ENCODE measurements at places on chromosomes 12 and 14.

GRCh38 chr14:61188196-61188595 lies 92.9 kb downstream of the TMEM30B start:
- DNase-seq = no peak

DNA sequence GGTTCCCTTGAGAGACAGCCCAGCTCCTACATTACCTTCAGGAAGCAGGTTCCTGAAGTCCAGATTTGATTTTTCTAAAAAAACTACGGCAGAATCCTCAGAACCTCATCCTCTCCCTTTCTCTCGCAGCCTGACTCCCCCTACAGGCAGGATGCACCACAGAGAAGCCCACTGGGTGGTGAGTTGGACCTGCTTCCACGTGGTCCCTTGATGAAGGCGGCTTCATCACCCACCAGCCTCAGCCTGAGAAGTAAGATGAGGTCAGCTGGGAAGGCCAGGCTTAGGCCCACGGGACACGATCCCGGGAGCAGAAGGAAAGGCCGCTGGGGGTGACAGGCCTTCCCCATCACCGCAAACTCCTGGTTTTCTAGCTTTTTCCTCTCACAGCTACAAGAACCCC lies 83.0 kb downstream of the ACTN1 start:
- no peak for DNase-seq

DNA sequence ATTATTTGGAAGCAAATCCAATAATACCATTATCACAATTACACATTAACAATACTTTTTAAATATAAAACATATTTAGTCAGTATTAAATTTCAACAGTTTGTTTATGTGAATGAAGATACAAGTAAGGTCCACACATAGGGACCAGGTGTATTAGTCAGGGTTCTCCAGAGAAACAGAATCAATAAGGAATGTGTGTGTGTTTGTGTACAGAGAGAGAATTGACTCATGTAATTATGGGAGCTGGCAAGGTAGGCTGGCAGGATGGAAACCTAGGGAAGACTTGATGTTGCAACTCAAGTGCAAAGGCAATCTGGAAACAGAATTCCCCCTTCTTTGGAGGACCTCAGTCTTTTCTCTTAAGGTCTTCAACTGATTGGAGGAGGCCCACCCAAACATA lies 123.2 kb upstream of the OTX2 start:
- no peak for DNase-seq

- peak; percentile 85 for DNase-seq
Observed at GRCh38 chr12:121466794-121467637, 67.1 kb downstream of the RNF34 start.

DNA sequence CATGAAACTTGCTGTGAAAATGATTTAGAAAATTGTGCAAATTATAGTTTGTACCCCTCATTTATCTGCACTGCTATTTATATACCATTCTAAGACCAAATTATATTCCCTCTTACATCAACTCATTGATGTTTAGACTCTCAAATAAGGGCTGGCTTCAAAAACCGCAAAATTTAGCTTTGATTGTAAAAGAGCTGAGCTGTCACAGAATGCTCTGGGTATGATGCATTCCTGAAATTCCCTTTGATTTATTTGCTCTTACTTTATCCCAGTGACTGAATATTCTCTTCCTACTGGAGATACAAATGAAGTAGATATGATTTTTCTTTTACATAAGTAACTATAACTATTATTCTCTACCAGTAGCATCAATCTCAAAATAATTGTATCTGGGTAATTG lies 78.0 kb upstream of the TMTC2 start:
- no peak for DNase-seq

GRCh38 chr12:99847936-99848335 lies 136.8 kb downstream of the ANKS1B start:
- DNase-seq = no peak

DNA sequence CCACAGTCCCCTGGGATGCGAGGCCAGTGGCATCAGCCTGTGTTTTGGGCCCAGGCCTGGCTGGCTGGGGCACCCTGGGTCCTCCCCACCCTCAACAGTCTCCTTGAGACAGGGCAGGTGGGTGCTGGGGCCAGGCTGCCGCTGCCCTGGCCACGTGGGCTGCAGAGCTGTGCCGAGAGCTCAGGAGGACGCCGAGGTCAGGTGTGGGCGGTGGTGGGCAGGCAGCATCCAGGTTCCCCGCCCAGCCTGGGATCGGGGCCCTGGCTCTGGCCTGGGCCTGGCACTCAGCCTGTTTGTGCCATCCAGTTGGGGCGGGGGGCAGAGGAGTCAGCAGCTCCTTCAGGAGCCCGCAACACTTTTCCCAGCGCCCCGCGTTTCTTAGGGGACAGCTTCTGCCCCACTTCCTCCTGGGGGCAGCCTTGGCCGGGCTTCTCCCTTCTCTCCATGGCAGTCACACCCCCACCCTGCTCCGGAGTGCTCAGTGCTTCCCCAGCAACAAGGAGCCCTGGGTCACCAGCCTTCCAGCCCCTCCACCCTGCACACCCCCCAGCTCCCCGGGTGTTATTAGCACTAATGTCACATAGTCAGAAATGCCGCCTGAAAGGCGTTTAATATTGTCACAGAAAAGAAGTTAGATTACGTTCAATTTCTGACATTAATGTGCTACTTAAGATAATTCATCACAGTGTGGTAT lies 30.8 kb downstream of the KIF26A start:
- no peak for DNase-seq

- no peak for DNase-seq
Observed at GRCh38 chr12:56231184-56231582, 1.3 kb downstream of the SLC39A5 start.

DNA sequence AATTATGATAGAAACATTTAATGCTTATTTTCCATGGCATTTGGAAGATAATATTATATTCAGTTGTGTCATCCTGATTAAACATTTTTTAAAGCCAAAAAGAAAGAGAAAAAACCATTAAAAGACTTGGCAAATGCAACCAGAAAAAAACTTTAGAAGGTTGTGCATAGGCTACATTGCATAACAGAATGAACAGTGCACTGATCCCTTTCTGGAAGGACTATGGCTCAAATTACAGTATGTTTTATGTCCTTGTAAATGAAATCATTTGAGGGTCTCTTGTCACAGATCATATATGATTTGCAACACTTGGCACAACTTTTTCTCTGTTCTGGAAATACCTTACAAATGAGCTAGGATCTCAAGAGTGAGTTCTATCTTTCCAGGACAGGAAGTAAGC lies 275.2 kb upstream of the FLRT2 start:
- no peak for DNase-seq

DNA sequence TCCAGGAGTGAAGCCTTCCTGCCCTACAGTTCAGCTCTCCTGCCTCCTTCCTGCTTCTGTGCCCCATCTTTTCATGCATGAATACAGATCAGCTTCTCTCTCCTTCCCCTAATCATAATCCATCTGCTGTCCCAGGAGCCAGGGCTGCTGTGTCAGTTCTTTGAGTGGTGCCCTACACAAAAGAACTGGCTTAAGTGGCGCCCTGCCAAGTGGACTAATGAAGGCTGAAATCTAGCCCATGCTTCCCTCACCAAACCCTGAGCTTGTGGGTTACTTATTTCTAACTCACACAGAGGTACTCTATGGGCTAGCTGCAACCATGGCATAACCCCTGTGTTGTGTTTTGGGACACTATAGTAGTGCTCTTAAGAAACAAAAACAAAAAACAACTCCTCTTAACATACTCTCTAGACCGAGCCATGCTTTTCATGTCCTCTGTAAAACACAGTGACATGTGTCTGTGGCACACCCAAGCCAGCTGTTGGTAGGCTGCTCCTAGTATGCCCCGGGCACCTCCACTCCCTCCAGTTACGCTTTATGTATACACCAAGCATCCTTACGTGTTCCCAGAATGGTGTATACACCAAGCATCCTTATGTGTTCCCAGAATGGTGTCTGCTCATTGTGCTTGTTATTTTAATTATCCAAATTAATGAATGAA lies 19.3 kb upstream of the ETV6 start:
- DNase-seq = no peak

DNA sequence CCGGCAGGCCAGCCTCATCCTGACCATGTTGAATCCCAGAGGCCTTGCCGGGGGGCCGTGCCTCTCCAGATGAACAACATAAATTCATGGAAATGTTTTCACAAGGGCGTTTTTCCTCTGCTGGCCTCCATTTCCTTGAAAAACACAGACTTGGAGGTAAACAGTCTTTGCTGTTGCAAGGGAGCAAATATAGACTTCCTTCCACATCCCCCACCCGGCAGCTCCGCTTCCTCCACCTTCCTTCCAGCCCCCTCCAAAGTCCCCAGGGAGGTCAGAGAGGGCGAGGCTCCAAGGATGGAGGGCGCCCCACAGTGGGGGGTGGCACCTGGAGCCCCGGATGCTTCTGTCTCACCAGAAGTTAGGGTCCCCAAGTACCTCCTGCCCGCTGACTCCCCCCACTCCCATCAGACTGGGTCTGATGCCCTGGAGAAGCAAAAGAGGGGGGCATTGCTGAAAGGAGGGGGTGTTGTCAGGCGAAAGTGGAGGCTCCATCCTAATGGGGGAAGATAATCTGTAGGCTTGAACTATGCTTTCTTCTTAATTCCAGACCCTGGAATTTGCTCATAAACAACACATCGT lies 31.1 kb downstream of the CALM1 start:
- no peak for DNase-seq

DNA sequence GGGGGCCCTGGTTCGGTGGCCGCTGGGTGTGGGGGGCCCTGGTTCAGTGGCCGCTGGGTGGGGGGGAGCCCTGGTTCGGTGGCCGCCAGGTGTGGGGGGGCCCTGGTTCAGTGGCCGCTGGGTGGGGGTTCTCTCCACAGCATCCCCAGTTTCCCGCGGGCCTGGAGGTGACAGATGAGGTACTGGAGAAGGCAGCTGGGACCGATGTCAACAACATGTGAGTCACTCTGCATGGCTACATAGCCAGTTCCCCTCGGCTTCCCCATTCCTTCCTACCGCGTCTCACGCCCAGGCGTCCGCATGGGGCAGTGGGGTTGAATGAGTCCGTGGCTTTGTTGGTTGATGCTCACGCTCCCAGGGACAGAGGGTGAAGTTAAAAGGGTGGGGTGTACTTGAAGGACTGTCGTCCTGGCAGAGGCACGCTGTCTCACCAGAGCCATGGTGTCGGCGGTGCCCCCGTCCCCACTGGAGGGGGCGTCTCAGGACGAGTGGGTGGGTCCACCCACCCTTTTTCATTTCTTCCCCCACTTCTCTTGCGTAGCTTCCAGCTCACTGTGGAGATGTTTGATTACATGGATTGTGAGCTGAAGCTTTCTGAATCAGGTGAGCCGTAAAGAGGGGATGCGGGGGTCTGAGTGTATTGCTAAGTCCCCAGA lies 15.6 kb downstream of the HIP1R start:
- no peak for DNase-seq

- DNase-seq = no peak
Observed at GRCh38 chr14:34623506-34623905, 6.4 kb downstream of the SNX6 start.

GRCh38 chr14:21965042-21965441 lies 291.4 kb upstream of the OR4E1 start:
- peak; percentile 43 for DNase-seq

DNA sequence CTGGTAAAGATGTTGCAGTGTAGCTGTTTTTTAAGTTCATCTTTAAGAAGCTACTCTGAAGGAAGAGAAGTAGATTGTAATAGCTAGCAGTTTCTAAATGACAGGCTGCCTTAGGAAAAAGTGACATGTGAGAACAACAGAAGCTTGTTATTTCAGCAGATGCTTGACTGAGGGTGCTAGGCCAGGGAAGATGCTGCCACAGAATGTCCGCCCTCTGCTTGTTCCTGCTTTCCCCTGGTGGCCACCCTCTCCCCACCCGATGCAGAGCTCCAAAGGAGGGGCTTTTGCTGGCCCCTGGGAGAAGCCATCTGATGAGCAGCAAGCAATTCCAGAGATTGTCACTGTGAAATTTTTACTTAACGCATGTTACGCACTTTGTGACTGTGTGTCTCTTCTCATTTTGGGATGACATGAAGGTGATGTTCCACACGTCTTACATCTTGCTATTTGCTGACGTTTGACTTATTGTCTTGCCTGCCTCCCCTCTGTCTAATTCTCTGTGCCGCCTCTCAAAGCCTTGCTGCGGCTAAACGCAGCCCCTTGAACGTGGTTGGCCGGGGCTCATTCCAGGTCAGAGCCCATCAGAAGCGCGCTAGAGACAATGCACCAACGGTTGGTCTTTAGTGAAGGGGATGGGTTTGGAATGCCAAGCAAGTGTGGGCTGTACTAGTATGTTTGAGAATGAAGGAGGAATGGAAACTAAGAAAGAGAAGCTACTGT lies 44.8 kb downstream of the WDR20 start:
- no peak for DNase-seq

GRCh38 chr14:75495399-75495798 lies 26.9 kb upstream of the BATF start:
- no peak for DNase-seq

DNA sequence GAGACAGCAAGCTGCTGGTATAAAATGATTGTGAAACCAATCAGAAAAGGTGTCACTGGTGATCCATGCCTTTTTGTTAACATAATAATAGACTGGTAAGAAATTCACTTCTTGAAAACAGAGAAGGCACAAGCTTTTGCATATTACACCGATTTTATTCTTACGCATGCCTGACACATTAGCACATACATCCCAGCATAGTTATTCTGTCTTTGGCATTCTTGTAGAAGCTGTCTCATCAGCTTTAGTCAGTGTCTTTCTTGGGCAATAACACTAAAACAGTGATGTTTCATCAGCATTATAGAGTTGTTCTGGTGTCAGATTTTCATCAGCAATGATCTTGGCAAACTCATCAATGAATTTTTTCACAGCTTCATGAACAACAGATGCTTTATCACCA lies 283.4 kb upstream of the TMTC1 start:
- DNase-seq = no peak

- no peak for DNase-seq
Observed at GRCh38 chr14:32087173-32087861, 10.2 kb downstream of the ARHGAP5 start.

GRCh38 chr14:96616161-96616721 lies 114.1 kb downstream of the PAPOLA start:
- DNase-seq = no peak

DNA sequence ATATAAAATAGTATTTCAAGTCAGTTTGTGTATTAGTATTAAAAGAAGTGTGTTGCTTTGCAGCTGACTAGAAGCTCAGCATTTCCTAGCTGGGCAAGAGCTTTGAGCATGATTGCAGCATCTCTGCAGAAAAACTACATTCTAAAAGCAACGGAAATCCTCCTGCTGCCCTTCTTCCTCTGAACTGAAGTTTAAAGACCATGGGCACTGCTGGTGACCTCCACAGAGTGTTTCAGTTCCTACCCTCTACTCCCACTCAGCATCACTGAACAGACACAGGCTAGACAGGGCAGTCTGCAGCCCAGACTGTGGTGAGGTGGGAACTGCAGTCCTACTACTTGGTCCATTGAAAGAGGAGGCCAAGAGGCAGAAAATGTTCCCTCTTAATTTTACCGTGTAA lies 59.0 kb downstream of the FAR2 start:
- DNase-seq = no peak

DNA sequence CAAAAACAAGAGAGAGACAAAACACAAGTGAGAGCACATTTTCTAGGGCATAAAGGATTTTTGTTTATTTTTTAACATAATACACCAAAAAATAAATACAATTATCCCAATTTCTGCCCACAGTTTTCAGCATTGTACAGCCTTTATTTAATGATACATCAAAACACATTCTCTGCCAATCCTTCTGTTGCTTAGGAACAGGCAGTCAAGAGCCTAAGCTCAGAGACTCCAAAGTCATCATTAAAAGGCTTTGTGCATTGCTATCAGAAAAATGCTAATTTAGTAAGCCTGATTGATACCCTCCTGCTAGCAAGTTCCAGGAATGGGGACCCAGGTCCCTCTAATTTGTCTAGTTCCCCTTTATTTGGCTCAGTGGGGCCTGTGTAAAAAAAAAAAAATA lies 536.5 kb downstream of the RPS29 start:
- no peak for DNase-seq

- no peak for DNase-seq
Observed at GRCh38 chr12:4117386-4118016, 156.1 kb upstream of the CCND2 start.

- no peak for DNase-seq
Observed at GRCh38 chr14:56008150-56008549, 110.1 kb upstream of the PELI2 start.

Data from stimulated activated naive CD4-positive, alpha-beta T cell treated with Interleukin-2 at 50 U/mL for 16 hours (primary cell).